Uterus (tissue), 4 donors: ENCODE measurements at places on chromosomes 13 and 19.

DNA sequence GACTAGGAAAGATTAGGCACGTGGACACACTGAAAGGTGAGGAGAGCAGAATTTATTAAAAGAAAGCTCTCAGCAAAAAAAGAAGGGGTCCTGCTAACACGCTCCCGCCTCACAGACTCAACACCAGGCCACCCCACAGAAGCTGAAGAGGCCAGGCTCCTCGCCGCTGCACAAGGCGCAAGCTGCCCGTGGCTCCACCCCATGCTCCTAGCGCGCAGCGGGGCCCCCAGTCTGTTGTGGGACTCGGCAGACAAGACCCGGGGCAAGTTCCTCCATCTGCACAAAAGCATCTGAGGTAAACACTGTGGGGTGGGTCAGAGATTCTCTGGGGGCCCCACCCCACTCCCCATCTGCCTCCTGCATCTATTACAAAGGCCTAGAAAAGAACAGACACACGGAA is 1462.4 kb downstream of the EFNB2 start:
- DNase-seq = no peak

GRCh38 chr19:35037716-35038622 is 3.6 kb upstream of the HPN start:
- DNase-seq = no peak

DNA sequence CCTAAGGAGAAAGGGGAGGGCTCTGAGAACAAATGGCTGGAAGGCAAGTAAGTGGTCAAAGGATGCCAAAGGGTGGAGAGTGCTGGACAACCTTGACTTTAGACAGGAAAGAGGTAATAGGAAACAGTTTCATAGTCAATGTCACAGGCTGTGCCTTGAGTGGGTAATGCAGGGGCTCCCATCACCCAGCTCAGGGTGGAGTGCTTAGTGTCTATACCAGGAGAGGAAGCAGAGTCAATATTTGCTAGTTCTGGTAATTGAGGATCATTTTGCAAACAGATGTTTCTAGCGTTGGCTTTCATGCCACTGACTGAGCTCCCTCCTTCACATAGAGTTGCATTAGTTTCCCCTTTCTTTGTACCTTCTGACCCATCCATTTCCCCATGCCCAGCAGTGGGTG is 64.6 kb upstream of the KL start:
- DNase-seq = no peak

- peak; percentile 68 for DNase-seq
Observed at GRCh38 chr13:110714797-110715394, 1.4 kb downstream of the ING1 start.

- DNase-seq = no peak
Observed at GRCh38 chr19:31313291-31314030, 35.8 kb downstream of the TSHZ3 start.

GRCh38 chr13:112057736-112058518 is 9.0 kb upstream of the SOX1 start:
- DNase-seq = no peak

GRCh38 chr19:45200568-45200967 is 22.0 kb downstream of the BLOC1S3 start:
- DNase-seq = no peak

GRCh38 chr19:45130888-45131615 is 29.7 kb downstream of the NKPD1 start:
- DNase-seq = no peak
